ENCODE measurements at places on chromosomes 2 and 18.

- DNase-seq: no peak
Observed at GRCh38 chr2:160140471-160140870, 59.6 kb downstream of the ITGB6 start.

DNA sequence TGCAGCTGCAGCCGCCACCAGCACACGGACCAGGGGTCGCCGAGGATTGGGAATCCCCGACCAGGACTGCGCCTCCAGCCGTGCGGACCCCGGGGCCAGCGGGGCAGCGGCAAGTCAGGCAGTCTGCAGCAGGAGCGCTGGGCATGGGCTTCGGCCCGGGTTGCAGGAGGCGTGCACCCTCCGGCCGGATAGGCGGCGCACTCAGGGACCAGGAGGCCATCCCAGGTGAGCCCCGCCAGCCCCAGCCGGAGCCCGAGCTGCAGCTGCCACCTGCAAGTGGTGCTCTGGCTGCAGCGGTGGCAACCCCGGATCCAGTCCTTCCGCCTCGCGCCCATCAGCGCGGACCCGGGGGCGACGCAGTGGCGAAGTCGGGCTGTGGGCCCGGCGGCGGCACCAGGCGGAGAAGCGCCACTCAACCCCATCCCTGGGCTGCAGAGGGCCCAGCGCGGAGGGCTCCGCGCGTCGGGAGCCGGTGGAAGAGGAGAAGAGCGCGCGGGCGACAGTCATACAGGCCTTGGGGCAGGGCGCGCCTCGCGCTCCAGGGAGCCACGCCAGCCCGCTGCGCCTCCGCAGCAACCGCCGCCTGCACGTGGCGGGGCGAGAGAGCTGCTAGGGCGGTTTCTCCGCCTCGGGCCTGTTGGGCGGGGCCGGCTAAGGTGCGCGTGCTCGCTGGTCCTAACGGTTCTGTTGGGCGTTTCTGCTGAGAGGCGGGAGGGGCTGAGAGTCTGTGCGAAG, 73.8 kb downstream of the RPIA start:
- peak; percentile 7 for DNase-seq

DNA sequence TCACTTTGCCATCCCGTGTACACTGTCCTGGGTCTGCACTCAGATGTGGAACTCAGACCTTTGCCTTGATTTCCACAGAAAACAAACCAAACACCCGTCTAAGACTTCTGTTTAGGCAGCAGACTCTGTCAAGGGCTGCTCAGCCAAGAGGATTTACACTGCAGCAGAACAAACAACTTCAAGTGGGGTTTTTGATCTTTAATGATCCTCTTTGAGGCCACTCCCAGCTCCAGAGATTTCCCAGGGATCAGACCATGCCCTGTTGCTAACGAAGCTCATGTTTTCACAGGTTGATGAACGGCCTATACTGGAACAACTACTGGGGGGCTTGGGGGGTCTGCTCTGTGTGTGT, 52.5 kb upstream of the LGALSL start:
- DNase-seq: no peak

DNA sequence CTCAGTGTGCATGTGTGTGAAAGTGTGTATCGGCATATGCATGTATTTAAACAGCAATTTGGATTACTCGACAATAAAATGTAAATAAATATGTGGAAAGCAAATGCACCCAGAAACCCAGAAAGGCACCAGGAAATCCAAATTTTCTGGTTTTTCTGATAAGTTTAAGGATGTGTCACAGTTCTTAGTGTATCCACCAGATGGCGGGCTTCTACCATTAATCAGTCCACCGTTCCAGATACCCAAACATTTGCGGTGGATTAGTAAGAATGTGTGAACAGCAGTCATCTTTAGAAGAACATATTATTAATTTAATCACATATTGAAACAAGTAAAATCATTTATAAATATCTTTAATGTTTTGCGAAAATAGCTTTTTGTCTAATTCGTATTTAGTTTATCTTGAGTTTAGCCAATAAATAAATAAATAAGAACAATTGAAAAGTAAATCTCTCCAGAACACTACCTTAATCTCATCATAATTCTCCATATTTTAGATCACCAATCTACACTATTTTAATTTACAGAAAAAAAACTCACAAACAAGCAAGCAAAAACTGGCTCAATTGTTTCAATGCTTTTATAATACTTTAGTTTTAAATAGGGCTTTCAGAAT, 298.9 kb downstream of the DSEL start:
- DNase-seq: peak; percentile 67

- no peak for DNase-seq
Observed at GRCh38 chr2:10947446-10948187, 35.9 kb downstream of the KCNF1 start.

Data from muscle of arm (tissue), 14 donors.